Brain (organoid and tissue), 16 donors: ENCODE measurements at places on chromosomes 2 and 18.

DNA sequence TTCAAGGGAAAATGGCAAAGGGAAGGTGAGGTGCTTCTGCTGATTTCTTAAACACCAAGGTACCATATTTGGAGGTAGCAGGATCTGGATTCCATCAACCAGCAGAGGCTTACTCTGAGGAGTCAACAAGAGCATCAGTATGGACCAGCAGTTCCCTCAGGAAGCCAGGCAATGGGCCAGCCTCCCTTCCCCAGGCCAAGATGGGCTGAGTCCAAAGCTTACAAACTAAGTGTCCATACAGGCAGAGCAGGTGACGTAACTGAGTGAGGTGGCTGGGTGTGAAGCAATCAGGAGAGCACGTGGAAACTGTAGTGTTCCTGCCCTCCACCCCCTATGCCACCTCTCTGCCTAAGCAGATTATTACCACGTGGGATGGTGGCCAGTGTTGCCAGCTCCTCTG lies 134.2 kb upstream of the HNRNPA3 start:
- no peak for DNase-seq

DNA sequence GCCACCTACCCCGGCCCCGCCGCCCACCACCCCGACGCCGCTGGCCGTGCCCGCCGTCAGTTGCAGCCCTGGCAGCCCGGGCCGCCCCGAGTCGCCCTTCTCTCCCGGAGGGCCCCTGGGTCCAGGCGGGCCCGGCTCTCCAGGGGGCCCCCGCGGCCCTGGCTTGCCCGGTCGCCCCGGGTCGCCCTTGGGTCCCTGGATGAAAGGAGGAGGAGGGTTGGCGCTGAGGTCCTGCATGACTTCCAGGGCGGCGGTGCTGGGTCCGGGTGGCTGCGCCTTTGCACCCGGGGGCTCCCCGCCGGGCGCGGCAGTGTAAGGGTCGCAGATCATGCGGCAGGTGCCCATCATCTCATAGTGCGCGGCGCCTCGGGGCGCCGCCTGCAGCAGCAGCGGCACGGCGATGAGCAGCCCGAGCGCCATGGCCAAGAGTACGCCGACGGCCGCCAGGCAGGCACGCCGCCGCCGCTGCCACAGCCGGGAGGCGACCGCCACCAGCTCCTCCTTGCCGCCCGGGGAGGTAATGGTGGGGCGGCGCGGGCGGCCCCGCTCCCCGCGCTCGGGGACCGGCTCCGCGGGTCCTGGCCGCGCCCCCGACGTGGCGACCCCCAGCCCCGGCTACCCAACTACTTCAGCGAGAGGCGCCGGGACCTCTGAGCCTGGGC lies 570 bp downstream of the C1QL2 start:
- no peak for DNase-seq

DNA sequence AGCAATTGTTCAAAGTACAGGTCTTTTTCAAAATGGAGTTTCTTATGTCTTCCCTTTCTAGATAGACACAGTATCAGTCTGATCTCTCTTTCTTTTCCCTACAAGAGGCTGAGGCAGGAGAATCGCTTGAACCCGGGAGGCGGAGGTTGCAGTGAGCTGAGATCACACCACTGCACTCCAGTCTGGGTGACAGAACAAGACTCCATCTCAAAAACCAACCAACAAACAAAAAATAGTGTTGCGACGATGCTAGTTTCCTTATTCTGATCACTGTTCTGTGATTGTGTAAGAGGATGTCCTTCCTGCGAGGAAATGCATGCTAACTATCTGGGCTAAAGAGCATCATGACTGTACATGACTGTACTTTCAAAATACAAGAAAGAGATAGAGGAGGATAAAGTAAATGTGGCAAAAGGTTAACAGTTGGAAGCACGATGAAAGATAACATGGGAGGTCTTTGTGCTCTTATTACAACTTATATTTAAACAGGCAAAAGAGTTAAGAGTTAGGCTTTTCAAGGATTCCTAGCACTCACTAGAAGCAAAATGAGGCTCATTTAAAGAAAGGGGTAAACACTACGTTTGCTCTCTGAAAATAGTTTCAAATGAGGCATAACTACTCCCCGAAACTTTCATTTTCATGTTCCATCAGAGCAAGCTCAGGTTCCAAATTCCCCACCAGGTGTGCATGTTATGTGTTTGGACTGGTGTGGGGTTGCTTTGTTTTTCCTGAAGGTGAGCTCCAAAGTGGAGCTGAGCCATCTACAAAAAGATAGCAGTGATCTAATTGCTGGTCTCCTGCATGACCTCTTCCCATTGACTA lies 23.8 kb downstream of the SOWAHC start:
- no peak for DNase-seq

- no peak for DNase-seq
Measured at GRCh38 chr18:26440644-26441043, 107.7 kb downstream of the KCTD1 start.

- no peak for DNase-seq
Measured at GRCh38 chr2:140667203-140667602, 1463.6 kb downstream of the LRP1B start.

DNA sequence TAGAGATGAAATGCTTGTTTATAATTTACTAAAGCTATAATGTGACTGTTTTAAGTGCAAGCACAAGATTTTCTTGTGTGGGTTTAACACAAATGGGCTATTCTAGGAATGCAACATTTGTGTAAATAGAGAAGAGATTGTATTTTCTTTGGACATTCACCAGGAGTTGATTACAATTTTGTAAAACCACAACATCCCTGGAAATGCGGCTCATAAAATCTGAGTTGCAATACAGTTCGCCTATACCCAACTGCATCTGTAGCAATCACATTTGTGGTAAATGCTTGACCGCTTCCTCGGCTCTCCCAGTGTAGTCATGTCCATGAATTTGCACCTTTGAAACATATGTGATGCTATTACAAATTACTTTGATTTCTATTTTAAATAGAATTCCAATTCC lies 348.7 kb upstream of the CDH20 start:
- no peak for DNase-seq

DNA sequence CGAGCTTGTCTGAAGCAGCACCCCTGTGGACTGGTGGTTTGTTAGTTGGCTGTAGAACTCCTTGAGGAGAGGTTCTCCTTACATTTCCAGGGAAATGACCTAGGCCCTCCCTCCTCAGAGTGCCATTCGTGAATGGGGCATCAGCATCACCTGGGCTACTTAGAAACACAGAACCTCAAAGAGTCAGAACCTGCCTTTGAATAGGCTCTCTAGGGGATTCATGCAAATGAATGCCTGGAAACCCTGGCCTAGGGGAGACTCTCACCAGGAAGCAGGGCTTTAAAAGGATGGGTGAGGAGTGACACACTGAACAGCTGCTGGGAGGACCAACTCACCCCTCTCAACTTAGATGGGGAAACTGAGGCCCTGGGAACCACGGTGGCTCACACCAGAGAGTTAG lies 2.1 kb upstream of the MOCOS start:
- no peak for DNase-seq

DNA sequence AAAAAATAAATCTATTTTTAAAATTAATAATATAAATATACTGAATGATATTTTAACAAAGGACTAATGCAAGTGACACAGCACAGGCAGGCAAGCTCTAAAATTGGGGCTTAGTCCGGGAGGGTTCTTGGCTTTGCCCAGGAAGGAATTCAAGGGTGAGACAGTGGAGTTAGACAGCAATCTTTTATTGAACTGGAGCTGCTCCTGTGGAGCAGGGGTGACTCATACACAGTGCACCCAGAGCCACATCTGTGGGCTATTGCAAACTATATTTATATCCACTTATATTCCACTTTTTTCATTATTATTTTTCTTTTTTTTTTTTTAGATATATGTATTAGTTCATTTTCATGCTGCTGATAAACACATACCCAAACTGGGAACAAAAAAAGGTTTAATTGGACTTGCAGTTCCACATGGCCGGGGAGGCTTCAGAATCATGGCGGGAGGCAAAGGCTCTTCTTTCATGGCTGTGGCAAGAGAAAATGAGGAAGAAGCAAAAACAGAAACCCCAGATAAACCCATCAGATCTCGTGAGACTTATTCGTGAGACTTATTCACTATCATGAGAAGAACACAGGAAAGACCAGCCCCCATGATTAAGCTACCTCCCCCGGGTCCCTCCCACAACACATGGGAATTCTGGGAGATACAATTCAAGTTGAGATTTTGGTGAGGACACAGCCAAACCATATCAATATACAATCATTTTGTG lies 437.1 kb downstream of the BCL11A start:
- DNase-seq: no peak

GRCh38 chr2:109215866-109216265 lies 86.9 kb downstream of the SH3RF3 start:
- no peak for DNase-seq
